ENCODE measurements at places on chromosomes 13 and 19.

DNA sequence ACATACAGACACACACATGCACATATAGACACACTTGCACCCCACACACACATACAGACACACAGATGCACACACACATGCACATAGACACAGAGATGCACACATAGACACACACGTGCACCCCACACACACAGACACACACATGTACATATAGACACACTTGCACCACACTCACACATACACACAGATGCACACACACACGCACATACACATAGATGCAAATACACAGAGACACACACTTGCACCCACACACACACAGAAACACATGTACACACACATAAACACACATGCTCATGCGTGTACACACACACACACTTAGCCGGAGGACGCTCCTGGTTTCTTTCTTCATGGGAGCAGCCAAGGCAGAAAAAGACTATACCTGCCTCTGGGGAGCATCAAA is 10.0 kb downstream of the COL4A2 start:
- no peak for DNase-seq

DNA sequence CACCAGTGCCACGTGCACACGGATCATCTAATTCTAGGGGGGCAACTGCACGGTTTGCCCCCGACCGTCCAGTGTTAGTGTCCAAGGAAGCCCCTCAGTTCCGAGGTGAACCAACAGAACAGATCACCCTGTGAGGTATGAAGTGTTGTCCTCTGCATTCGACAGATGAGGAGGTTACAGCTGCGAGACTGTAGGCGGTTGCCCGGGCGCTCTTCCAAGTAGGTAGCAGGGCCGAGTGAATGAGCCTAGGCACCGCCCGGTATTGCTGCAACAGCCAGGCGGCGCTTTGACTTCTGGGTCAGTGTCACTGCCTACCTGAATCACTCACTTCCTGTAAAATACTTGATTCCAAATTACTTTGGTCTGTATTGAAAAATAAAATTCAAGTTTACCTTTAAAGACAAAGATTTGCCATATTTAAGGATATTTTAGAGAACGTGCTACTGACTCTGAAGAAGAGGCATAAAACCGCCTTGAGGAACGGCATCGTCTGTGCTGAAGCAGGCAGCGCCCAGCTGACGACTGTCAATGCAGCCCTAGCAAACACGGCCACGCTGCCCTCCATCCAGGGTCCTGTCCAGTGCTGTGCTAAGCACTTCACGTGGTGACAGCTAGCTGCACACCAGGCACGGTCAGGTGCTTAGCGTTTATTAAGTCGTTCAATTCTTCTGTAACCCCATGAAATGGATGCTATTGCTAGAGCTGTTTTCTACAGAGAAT is 19.3 kb upstream of the RASA3 start:
- no peak for DNase-seq

DNA sequence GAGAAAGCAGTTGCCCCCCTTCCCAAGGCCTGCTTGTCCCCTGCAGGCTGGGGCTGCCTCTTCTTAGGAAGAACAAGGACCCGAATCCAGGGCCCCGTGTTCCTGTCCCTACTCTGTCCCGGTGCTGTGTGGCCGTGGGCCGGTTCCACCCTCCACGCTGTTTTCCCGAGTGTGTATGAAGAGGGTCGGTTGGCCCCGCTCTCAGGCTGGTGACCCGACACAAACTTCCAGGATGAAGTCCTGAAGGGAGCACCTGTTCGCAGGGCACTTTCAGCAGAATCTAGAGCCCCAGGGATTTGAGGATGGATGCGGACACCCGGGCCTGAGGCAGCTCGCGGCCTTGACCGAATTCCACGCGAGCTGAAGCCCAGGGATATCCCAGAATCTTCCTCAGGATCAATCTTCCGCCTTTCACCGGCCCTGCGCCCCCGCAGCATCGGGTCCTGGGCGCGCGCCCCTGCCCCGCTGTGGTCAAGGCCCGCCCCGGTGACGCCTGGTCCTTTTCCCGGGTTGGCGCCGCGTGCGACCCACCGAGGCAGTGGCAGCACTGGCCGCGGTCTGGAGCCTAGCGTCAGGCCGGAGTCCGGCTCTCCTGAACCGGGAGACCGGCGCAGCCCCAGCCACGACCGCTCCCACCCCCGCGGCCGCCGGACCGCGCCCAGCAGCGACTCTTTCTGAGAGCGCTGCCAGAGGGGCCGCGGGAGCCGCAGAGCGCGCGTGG is 528 bp upstream of the CHST8 start:
- no peak for DNase-seq

DNA sequence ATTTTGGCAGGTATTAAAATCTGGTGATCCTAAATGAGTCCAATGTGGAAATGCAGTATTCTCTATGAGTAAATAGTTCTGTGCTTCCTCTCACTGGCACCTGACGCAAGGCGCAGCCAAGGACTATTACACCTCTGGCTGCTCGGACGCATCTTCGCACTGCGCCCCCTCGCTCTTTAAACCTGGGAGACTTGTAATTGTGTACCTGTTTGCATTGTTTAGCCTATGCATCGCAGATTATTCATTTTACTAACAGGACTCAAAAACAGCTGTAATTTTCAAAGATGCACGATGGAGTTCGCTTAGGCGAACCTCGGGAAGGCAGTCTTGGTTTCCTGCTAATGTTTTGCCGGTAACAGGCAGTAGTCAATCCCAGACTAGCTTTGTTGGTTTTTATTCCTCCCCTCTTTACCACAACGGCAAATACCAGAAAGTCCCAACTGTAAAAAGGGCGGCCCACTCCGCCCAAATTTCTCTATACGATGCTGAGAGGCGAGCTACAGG is 113.2 kb downstream of the KCNRG start:
- no peak for DNase-seq

DNA sequence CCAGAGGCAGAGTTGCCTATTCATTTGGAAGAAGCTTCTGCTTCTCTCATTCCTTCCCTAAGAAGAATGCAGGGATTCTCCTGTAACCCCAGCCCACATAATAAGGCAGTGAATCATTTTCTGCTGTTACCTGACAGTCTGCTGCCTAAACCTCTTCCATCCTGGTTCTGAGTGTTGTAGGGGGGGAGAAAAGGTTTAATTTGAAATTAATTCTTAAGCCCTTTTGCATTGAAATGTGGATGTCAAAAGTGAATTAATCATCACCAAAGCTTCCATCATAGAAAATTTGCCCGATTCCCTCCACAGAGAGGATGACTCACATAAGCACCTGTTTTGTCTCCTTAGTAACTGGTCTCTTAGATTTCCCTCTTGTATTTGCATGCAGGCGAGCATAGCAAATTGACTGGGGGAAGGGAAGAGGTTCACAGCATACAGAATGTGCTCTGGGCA is 146.7 kb upstream of the FNDC3A start:
- no peak for DNase-seq

- DNase-seq = peak; percentile 24
Measured at GRCh38 chr13:29594303-29594709, 1.2 kb downstream of the SLC7A1 start.

- peak; percentile 88 for DNase-seq
Measured at GRCh38 chr19:17469481-17470067, 750 bp upstream of the SLC27A1 start.

GRCh38 chr19:10653482-10653731 is 739 bp upstream of the ILF3 start:
- no peak for DNase-seq

DNA sequence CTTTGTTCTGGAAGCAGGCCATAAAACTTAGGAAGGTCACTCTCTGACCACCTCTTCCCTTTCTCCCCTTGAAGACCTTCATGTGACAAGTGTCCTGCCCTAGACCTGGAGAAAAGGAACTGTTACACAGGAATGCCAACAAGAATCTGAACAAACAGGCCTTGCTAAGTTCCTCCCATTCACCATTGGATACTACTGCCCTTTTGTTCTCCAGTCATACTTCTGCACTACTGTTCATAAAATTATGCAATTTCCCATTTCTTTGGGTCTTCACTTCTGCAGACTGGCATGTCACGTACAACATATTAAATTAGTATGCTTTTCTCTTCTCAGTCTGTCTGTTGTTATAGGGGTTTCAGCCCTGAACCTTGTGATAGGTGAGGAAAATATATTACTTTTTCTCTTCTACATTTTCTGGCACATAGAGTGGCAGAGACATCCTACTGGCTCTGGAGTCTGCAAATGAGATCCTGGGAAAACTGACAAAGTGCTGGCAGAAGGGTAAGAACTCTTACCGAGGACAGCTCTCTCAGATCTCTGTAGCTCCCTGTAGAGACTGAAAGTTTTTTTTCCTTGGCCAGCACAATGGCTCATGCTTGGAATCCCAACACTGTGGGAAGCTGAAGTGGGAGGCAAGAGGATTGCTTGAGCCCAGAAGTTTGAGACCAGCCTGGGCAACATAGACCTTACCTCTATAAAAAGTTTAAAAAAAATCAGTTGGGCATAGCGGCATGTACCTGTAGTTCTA is 87.6 kb upstream of the SPRY2 start:
- no peak for DNase-seq

DNA sequence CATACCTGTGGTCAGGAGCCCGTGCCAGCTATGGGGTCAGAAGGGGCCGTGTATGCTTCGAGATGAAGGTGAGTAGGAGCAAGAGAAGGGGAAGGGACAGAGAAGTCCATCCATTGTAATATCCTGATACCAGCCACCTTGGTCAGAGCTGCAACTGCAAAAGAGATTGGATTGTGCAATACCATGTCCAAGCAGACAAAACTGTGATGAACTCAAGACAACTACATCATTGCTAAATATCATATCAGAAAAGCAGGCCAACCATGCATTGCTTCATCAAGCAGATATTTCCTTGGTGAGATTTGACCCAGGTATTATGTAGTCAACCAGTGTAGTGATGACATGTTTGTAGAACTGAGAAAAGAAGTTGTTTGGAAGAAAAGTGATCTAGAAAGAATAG is 12.1 kb downstream of the HNRNPUL1 start:
- DNase-seq = no peak

- no peak for DNase-seq
Measured at GRCh38 chr13:20991741-20992520, 69.5 kb downstream of the LATS2 start.

- no peak for DNase-seq
Measured at GRCh38 chr19:10533646-10534386, 9.9 kb upstream of the ATG4D start.

GRCh38 chr13:45700971-45701900 is 884 bp upstream of the CBY2 start:
- DNase-seq = no peak

DNA sequence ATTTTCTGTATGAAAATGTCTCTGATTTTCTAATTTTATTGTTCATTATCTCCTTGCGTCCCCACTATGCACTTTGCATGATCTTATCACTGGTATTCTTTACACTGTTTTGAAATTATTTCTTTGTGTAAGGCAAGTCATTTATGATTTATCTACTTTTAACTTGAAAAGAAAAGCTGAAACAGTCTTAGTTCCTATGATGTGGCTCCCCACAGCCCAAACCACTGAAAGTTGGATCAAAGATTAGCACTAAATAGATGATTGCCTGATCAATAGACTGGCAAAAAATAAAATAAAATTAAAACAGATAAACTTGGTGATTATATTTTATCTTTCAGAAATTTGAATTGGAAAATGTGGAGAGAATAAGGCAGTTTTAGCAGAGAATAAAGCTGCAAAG is 1101.9 kb downstream of the PCDH9 start:
- DNase-seq = no peak

DNA sequence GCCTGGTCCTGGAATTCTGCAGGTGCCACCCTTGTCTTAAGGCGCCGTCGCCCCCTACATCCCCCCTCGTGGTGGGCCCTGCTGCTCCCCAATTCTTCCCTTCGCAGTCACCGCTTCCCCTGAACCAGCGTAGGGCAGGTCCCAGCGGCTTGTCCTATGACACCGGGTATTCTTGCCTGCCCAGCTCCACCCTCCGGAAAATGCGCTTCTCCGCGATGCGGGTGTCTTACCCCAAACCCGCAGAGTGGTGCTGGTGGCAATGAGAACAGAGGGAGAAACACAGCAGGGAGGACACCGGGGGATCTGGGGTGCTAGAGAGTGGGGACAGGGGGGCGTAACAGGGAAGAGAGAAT is 9.0 kb downstream of the ZNF808 start:
- peak; percentile 17 for DNase-seq

GRCh38 chr13:25963674-25964073 is 88.1 kb downstream of the SHISA2 start:
- no peak for DNase-seq

DNA sequence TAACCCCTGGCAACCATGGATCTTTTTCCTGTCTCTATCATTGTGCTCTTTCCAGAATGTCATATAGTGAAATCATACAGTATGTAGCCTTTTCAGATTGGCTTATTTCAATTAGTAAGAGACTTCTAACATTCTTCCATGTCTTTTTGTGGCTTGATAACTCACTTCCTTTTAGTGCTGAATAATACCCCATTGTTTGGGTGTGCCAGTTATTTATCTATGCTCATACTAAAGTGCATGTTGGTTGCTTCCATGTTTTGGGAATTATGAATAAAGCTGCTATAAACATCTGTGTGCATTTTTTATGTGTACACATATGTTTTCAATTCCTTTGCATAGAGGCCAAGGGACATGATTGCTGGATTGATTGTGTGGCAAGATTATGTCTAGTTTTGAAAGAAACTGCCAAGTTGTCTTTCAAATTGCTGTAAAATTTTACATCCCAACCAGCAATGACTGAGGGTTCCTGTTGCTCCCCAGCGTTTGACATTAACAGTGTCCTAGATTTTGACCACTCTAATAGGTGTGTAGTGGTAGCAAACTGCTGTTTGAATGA is 358.9 kb downstream of the ITGBL1 start:
- no peak for DNase-seq

GRCh38 chr13:113906571-113906970 is 42.7 kb upstream of the GAS6 start:
- no peak for DNase-seq

DNA sequence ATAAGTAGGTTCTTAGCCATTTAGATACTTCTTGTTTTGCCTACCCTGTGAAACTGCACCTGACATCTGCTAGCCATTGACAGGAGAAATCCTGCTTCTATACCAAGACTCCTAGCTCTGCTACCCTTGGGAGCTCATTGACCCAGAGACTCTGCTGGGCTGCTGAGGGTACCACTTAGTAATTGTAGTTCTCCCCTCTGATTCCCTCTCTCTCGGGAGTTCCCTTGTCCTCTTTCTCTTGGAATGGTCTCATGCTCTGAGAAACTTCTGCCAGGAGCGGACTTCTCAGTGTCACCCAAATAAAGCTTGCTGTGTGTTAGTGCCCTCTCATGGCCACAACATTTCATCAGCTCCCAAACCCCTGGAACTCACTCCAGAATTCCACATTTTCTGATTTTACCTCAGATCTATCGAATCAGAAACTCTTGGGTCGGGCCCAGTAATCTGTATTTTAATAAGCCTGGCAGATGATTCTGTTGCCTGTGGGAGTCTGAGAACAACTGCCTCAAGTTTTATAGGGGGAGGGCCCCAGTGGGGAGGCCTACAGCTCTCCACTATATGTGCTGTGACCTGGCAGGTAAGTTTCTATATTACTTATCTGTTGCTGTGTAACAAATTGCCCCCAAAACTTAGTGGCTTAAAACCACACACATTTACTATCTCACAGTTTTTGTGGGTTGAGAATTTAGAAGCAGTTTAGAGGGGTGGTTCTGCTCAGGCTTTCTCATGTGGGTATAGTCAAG is 221.1 kb downstream of the TDRD3 start:
- no peak for DNase-seq
